CD4-positive, alpha-beta T cell treated with Interleukin-21 for 1 hour (primary cell): ENCODE measurements at places on chromosomes 3 and 15.

- no peak for DNase-seq
Observed at GRCh38 chr3:46218196-46218709, 10.1 kb upstream of the CCR1 start.

- no peak for DNase-seq
Observed at GRCh38 chr3:183536238-183536880, 19.1 kb downstream of the KLHL6 start.

DNA sequence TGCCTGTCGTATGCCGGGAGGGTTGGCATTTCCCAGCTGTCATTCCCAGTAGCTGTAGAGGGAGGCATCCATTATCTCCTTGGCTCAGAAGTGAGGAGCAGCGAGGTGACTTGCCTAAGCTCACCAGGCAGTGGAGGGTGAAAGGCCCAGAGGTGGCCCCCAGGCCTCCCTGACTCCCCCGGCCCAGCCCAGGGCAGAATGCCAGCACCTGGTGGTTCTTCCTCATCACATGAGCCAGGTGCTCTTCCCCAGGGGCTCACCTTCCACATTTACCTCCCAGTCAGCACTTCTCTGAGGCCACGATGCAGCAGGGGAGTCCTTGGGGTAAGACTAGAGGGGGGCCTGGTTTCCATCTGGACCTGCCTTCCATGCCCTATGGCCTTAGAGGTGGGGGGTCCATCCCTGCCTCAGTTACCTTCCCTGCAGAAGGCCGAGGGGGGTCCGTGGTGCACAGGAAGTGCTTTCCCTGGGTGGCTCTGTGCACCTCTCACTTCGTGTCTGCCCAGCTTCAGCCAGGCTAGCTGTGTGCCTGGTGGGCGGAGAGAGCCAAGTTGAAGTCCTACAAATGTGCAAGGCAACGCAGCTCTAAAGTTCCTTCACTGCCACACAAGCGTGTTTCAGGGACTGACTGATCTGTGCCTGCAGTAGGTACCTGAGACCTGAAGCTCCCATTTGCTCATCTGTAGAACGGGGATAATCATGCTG, 70.3 kb upstream of the PLXNA1 start:
- no peak for DNase-seq

- DNase-seq: no peak
Observed at GRCh38 chr3:48966367-48966766, 23.7 kb upstream of the P4HTM start.

GRCh38 chr15:54987881-54988280, 208.9 kb downstream of the RSL24D1 start:
- DNase-seq: no peak

- no peak for DNase-seq
Observed at GRCh38 chr3:49791571-49791970, 5.2 kb upstream of the IP6K1 start.

- no peak for DNase-seq
Observed at GRCh38 chr3:19598870-19599269, 335.1 kb downstream of the EFHB start.

- no peak for DNase-seq
Observed at GRCh38 chr3:162938083-162938482, 1441.5 kb downstream of the OTOL1 start.

DNA sequence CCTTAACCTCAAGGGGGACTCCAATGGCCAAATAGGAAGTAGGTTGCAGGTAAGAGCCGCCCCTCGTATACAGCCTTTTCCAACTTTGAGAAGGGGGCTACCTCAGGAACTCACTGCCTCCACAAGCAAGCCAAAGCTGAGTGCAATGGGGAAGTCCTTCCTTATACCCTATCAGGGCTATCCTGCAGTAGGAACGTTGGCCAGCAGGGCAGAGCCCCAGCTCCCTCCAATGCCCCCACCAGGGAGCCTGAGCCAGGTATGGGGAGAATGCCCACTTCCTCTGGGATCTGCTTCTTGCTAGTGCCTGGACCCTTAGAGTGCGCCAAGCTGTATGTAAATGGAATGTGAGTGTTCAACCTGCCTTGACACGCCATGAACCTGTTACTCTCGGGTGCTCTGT, 16.3 kb downstream of the CACNA2D2 start:
- DNase-seq: no peak

- no peak for DNase-seq
Observed at GRCh38 chr3:732326-732928, 360.4 kb upstream of the CNTN6 start.
